Kasumi-1 (cell line): ENCODE measurements at places on chromosomes 7 and 10.

- no peak for DNase-seq
Measured at GRCh38 chr10:58399410-58399809, 14.2 kb downstream of the TFAM start.

DNA sequence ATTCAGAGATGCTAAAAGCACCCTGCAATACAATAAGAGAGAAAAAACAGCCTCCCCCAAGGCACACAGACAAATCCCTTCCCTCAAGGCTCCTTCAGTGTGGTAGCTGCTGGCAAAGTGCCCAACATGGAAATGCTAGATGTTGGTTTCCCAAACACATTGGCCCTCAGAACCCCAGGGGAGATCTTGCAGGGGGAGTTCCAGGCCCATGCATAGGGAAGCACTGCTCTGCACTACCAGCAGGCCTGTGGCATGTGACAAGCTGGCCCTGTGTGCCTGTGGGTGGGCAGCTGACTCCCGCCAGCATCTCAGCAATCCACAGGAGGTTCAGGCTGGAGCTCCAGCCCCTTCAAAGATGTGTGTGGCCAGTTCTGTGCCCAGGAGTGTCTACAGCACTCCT lies 16.8 kb upstream of the CSGALNACT2 start:
- peak; percentile 73 for DNase-seq

- DNase-seq: no peak
Measured at GRCh38 chr7:36048902-36049240, 104.2 kb upstream of the EEPD1 start.

GRCh38 chr7:37930226-37930948 lies 9.9 kb downstream of the EPDR1 start:
- no peak for DNase-seq

GRCh38 chr10:103717341-103718246 lies 137.8 kb downstream of the SH3PXD2A start:
- DNase-seq: no peak

DNA sequence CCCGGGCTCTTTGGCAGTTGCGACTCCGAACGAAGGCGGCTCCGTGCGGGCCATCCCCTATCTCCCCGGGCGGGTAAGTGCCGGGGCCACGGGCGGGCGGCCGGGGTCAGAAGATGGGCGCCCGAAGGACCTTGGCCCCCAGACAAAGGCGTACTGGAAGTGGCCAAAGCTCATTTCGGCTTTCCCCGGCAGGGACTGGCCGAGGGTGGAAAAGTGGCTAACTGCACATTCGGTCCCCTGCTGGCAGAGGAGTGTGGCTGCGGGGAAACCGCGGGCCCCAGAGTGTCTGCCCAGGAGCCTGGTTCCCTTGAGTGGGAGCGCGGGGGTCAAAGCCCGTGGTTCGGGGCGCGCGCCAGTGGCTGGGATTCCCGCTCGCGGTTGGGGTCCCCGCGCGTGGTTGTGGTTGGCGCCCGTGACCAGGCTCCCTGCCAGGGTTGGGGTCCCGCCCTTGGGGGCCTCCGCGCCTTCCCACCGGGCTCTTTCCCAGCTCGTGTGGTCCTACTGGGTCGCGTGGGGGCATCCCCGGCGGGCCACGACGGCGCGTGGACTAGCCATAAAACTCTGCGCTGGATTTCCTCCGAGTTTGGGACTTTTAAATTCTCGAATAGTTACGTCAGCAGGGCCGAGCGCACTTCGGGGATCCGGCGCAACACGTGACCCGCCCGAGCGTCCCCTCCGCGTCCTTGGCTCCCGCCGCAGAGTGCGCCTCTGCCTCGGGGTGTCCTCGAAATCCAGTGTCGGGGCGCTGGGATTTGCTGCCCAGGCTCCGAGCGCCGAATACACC lies 124.4 kb downstream of the TACC2 start:
- no peak for DNase-seq

GRCh38 chr7:44158873-44159631 lies 17.9 kb upstream of the MYL7 start:
- DNase-seq: no peak

- DNase-seq: no peak
Measured at GRCh38 chr7:72015136-72015535, 397.0 kb downstream of the CALN1 start.

DNA sequence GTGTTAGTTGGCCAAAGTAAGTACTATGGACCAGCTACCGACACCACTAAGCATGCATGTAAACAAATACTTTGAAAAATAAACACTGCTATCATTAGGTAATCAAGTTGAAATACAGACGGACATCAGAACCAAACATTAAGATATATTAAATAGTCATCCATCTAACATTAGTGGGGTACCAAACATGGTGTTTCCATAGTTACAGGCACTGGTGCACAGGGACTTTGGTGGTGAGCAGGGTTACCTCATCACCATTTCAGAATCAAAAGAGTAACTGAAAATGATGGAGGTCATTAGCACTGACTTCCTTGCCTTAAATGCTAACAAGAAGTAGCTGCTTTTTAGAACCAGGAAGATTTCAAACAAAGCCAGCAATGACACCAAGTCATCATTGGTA lies 23.9 kb downstream of the EBLN1 start:
- DNase-seq: no peak

DNA sequence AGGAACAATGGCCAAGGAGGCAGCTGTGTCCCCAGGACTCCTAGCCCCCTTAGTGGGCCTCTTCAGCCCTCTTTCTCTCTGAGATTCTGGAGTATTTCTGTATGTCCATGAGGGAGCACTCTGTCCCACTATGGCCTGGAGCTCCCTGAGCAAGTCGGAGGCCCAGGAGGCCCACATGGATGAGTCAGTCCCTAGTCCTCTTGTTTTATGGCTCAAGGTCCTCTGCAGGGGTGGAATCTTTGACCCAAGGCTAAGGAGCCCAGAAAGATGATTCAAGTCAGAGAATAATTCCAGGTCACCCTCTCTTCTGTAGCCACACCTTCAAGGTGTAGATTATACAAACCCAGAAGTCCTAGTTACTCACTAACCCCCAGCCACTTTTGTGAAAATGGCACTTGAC lies 125.6 kb downstream of the PLXNA4 start:
- DNase-seq: no peak

DNA sequence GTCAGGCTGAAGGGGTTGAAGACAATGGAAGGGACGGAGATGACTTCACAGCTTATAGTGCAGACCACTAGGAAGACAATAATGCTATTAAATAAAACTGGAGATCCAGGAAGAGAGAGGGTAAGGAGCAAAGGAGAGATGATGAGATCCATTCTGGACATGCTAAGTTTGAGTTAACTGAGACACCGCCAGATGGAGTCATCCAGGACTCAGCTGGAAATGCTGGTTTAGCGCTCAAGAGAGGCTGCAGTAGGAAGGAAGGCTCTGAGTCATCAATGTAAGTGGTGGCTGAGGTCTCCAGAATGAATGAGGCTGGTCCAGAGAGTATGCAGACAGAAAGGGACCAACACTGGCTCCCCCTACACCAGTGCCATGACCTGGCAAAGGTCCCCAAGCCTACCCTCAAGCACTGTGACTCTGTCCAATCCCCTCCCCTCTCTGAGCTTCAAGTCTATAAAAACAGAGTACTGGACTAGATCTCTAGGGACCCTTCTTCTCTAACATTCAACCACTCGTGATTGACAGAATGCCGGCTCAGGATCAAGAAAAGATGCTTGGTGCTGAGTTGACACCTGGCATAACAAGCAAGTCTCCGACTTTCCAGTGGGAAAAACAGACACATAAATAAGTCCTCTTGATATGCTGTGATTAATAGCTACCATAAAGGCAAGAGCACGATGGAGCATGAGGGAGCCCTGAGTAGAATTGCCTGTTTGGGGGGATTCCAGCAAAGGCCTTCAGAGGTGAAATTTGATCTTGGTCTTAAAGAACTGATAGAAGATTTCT lies 8.9 kb downstream of the GFRA1 start:
- no peak for DNase-seq

GRCh38 chr10:78925800-78926319 lies 142.9 kb upstream of the ZMIZ1 start:
- DNase-seq: no peak

DNA sequence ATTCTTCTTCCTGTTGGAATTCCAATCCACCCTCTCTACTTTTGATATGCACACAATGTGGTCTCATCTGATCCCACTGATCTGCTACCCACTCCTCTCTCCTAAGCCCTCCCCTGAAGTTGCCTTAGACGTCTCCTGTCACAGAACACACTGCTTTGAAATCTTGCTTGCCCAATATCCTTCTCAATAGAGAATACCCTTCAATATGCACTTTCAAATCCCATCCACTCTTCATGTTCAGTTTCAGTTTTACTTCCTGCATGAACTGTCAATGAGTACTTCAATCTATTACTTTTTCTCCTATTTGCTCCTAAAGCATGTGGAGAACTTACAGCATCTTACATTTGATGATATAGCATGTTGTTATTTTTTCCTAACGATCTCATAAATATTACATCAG lies 93.5 kb downstream of the UPF2 start:
- DNase-seq: no peak

DNA sequence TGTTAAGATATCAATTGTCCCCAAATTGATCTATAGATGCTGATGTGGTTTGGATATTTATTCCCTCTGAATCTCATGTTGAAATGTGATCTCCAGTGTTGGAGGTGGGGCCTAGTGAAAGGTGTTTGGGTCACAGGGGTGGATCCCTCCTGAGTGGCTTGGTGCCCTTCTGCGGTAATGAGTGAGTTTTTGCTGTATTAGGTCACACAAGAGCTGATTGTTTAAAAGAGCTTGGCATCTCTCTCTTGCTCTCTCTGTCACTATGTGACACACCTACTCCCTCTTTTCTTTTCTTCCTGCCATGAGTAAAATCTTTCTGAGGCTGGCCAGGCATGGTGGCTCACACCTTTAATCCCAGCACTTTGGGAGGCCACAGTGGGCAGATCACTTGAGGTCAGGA lies 98.2 kb upstream of the KAT6B start:
- no peak for DNase-seq

GRCh38 chr10:35822316-35822715 lies 180.2 kb upstream of the FZD8 start:
- no peak for DNase-seq

GRCh38 chr7:39421251-39421650 lies 145.0 kb upstream of the YAE1 start:
- no peak for DNase-seq

DNA sequence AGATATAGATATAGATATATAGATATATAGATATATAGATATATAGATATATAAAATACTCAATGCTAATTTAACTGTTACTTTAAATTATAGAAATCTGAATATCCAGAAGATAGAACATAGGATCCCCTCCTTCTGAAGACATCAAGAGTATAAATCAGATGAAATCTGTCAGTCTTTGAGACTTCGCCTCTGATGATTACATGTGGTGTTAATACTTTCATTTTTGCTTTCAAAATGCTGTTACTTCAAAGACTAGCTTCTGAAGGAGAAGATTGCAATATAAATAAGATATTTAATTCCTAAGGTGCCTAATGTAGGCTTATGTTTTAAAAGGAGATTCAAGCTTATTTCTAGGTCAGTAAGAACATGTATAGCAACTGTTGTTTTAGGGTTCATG lies 180.4 kb downstream of the TSPAN12 start:
- DNase-seq: no peak

DNA sequence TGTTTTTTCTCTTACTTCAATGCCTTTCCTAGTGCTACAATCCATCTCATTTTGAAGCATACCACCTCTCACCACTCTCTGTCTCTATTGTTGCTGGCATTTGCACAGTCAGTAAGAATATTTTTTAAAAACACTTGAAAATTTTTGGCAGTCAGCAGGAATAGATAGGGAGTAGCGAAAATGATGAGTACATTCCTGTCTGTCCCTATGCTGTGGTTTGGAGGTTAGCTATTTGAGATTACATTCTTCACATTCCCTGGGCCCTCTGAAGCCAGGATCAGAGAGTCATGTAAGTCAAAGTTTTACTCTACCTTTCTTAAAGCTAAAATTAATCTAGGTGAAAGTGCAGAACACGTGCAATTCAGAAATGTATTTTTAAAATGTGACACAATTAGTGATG lies 53.0 kb upstream of the MAGI2 start:
- no peak for DNase-seq

- DNase-seq: peak; percentile 42
Measured at GRCh38 chr7:2886900-2887299, 42.8 kb upstream of the GNA12 start.
